ENCODE measurements at places on chromosomes 1 and 21.

GRCh38 chr1:41876576-41877445 is 41.9 kb downstream of the HIVEP3 start:
- DNase-seq = peak; percentile 48

- DNase-seq = peak; percentile 75
Measured at GRCh38 chr1:225657462-225657989, 4.6 kb upstream of the ENAH start.

DNA sequence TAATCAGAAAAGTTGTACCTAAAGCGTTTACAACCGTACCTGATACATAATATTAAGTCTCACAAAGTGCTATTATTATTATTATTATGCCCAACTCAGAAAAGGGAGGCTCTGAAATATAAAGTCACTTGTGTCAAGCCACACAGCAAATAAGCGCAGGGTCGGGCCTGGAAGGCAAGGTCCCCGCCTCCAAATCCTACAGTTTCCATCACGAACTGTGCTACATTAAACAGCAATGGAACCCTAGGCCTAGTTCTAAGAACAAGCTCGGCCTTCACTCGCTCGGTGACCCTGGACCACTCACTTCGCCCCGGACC is 549 bp downstream of the PARS2 start:
- peak; percentile 18 for DNase-seq

DNA sequence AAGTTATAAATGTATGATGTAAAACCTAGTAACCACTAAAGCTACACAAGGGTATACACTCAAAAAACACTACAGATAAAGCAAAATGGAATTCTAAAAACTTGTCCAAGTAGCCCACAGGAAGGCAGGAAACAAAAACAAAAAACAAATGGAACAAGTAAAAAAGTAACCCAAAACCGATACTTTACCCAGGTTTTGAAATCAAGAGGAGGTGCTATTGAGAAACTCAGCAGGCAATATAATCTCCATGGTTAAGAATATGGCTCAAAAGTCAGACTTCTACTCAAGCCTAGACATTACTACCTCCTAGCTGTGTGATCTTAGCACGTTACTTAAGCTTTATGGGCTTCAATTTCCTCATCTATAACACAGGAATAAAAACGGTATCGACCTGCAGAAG is 13.3 kb downstream of the RBBP5 start:
- DNase-seq = no peak

DNA sequence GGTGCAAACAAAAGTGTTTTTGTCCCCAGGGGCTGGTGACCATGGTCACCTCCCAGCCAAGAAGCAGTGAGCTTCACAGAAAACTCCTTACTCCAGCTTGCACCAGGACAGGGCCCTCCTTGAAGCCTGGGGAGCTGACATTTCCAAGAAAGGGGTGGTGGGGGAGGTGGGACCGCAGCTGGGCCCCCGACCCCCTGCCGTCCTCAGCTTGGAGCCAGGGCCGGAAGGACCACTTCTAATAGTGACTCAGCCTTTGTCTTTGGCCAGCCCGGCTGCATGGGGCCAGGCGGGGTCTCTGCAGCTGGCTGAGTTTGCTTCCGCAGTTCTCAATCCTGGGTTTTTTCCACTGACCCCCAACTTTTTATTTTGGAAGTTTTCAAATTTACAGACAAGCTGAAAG is 136.5 kb upstream of the POU3F1 start:
- DNase-seq = no peak

DNA sequence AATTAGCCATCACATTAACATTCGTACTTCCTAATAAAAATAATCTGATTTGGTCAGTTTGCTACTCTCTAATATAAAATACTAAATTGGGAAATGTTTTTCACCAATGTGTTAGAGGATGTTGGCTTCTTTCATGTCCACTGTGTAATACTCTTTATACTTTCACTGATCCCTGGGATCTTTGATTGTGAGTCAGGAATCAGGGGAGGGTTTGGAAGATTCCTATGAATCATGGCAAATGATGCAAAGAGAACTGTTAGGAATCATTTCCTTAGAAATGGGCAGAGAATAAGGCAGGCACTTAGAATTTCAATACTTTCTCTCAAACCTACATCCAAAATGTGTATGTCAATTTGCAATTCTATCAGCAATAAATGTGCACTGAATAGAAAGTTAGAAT is 31.0 kb downstream of the KRTAP24-1 start:
- no peak for DNase-seq

DNA sequence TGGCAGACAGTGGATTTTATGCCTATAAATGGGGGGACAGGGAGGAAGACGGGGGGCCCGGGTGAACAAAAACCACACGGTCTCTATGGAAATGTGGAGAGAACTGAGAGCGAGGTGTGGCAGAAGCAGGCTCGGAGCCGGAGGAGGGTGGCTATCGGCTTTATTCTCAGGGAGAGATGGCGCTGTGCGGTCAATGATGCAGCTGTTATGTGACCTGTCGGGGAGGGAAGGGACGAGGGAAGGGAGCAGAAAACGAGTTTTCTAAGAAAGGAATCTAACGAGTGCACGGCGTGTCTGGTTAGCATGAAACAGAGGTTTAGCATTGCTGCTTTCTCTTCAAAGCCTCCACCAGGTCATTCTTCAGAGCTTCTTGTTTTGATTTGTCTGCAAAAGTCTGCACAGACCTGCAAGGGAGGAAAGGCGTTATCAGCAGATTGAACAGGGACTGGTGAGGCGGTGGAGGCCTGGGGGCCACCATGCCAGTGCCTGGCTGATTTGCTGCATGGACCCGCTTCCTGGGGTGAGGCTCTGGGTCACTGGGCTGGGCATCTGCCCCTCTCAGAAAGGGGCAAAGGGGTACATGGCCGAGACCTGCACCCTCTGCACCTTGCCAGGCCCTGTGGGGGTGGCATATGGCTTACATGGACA is 27.2 kb downstream of the SLC66A1 start:
- no peak for DNase-seq

DNA sequence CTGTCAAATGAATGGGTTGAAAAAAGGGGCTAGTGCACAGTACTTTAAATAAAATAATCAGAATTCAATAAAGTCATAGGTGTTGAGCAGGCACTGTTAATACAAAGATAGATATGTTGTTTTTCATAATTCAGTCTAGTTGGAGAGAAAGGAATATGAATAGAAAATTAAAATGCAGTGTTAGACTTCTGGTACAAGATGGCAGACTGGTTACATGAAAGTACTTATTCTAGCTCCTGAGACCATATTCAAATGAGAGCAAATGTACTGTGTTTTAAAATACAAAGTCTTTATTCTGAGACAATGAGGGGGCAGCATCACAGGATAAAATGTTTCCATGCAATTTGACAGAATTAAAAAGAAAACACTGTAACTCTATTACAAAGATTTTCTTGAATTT is 542.1 kb downstream of the COL11A1 start:
- DNase-seq = no peak

DNA sequence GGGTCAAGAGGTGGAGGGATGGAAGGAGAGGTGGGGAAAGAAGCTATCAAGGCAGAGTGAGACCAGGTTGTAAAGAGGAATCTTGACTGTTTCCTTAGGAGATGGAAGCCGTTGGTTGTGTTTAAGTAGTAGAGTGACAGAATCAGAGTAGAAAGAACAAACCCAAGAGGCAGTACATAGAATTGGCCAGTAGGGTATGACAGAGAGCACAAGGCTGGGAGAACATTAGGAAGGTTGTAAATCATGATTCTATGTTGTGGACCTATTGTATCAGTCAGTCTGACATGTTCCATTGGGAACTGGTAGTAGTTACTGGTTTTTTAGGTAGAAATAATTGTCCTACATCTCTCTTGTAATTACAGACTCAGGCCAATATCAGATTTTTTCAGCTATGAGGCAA is 486.9 kb upstream of the USP24 start:
- no peak for DNase-seq

- DNase-seq = no peak
Measured at GRCh38 chr1:228161362-228161761, 4.2 kb upstream of the IBA57 start.

DNA sequence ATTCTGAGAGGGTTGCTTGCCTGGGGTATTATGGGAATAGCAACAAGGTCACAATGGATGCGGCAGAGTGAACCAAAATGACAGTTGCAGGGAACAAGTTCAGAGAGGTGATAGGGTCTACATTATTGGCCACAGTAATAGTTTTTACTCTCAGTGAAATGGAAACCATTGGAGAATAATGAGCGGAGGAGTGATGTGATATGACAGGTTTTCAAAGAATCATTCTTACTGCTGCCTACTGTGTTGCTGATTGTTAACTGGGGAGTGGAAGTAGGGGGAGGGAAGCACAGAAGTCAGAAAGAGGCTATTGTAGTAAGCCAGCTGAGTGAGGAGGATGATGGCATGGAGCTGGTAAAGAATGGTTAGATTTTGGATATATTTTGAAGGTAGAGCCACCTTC is 195.2 kb upstream of the HOOK1 start:
- DNase-seq = no peak

GRCh38 chr1:46461017-46461808 is 28.4 kb upstream of the DMBX1 start:
- DNase-seq = no peak

GRCh38 chr1:243471026-243471685 is 215.3 kb downstream of the SDCCAG8 start:
- DNase-seq = no peak

GRCh38 chr1:151838222-151839081 is 1.2 kb downstream of the C2CD4D start:
- peak; percentile 78 for DNase-seq

DNA sequence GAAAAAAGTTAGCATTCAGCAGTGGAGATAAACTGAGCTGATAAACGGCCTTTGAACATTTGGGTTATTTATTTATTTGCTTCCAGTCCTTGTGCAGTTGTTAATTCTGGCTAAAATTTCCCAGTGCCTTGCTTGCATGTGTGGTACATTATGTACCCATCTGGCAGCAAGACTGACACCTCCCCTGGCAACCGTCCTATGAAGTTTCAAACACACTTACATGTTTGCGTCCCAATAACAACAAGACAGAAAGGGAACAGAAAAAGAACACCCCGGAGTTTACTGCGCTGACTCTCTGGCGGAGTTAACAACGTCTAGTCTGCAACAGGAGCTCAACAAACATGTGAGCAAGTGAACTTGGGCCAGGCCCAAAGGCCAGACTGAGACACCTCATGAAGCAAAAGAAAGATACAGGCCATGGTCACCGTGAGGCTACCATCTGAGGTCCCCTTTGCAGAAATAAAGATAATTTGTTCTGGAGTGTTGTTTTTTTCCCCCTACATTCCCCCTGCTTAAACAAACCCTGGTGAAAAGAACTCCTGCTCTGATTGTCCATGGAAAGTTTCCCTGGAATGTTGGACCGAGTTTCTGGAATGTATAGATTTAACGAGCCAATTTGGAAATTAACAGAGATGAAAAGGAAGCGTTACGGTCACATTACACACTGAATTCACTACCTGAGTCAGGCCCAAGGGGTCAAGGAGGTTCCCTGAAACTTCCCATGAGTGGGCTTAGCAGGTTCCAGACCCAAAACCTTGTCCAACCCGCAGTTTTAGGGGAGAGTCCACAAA is 33.4 kb downstream of the TRABD2B start:
- no peak for DNase-seq

DNA sequence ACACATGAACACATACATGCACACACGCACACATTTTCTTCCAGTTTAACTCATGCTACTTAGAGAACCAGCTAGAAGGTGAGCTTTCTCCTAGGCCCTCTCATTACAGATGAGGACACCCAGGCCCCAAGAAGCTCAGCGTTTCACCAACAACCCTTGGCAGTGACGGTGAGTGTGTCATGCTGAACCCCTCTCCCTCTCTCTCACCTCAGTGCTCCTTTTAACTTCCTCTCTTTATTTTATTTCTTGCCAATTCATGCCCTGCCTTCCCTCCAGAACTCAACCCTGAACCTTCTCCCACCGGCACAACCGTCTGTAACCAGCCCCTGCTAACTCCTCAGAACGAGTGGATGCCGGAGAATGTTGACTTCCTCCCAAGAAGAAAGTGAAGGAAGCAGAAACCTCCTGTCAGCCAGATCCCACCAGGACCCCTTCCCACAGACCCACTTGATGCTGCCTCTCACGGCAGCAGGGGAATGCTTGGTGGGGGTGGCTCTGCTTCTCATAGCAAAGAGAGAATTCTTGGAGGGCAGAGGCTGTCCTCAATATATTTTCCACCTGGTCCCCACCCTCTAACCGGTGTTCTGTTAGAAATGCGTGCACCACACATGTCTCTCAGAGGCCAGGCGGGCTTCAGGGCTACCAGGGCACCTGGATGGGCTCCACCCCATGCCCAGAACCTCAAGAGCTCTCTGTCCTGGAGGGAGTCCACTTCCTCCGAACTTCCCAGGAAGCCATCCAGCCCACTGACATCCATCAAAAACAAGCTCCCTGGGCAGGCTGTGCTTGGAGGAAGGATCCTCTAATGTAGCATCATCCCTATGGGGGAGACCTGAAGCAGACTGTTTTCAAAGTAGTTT is 134.0 kb downstream of the TOMM20 start:
- no peak for DNase-seq

DNA sequence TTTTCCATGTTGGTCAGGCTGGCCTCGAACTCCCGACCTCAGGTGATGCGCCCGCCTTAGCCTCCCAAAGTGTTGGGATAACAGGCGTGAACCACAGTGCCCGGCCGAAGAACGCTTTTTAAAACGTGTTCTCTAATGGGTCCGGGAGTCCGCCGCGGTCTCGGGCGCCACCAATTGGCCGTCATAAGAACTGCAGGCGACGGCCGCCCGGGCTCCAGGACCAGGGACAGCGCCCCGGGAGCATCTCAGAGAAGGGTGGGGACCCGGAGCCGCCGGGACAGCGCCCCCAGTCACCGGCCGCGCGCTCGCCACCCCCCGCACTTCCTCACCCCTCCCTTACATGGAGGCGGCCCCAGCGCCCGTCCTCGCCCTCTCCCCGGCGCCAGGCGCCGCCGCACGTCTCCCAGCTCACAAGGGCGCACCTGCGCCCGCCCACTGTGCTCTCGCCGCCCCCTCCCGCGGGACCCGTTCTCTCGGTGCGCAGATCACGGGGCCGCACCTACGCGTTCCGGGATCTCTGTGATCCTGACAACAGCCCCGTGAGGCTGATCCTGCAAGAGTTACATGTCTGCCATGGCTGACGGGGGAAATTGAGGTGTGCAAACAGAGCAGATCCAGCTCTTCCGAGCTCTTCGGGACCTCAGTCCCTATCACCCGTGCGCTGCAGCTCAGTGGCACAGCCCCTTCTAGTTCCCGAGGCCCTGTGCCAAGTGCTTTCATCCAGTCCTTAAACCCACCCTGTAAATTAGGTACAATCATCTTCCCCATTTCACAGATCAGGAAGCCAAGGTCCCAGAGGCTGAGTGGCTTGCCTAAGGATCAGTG is 9.8 kb downstream of the RAP1GAP start:
- DNase-seq = peak; percentile 95

- DNase-seq = no peak
Measured at GRCh38 chr21:32682696-32683474, 44.9 kb downstream of the SYNJ1 start.

GRCh38 chr1:231684356-231685244 is 58.0 kb downstream of the DISC1 start:
- no peak for DNase-seq

- peak; percentile 81 for DNase-seq
Measured at GRCh38 chr1:17696417-17697301, 58.5 kb upstream of the ACTL8 start.

GRCh38 chr1:28127617-28128257 is 39.3 kb upstream of the EYA3 start:
- DNase-seq = no peak
